ENCODE measurements at places on chromosomes 5 and 9.
A peak's percentile ranks its signal among the peaks of the same experiment; 100 is the strongest.

DNA sequence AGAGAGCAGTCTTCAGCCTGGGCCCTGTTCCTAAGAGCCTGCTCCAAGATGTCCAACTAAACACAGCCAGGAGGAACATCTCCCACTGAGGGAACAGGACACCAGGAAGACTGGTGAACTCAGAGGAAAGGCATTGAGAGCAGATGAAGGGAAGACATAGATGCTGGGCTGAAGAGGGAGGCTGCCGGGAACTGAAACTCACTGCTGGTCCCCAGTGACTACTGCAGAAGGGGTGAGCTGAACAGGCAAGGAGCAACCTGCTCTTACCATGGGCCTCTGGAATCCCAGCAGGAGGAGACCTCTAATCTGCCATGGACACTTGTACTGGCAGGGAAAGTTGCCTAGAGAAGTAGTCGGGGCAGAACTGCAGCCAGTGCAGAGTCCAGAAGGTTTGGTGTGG lies 95.7 kb downstream of the TRPM3 start:
- no peak for DNase-seq

- no peak for DNase-seq
These were observed 50.6 kb downstream of the C5orf15 start for GRCh38 chr5:133917785-133918184.

DNA sequence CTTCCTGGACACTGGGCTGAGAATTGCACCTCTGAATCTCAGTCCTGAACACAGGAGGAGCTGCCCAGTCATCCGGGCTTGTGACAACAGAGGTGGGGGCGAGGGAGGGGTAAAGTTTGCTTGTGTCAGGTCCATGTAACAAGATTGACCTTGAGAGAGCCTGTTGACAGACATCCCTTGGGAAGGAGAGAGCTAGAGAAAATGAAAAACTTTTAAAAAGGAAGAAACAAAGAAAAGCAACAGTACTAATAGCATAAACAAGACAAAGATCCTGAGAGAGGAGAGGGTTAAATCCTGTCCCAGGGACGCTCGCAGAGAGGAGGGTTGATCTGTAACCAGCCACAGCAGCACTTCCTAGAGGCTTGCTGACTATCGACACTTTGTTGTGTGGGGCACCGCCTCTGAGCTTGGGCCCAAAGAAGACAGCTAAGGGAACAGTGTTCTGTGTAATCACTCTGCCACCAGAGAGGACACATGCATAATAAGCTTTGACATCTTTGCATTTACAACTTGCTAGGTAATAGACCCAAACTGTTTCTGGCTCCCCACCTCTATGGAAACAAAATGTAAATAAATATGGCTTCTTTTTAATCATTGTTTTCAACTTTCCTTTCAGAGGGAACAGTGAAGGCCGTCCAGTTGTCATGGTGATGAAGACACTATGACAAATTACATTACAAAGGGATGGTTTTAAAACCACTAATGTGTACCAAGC lies 363.7 kb downstream of the CSNK1G3 start:
- DNase-seq: no peak

- DNase-seq: no peak
These were observed 213.9 kb upstream of the FBXL7 start for GRCh38 chr5:15285901-15286583.

GRCh38 chr5:141714542-141715310 lies 32.7 kb upstream of the ARAP3 start:
- DNase-seq: no peak

GRCh38 chr5:83711982-83712601 lies 8.6 kb downstream of the HAPLN1 start:
- peak; percentile 81 for DNase-seq

GRCh38 chr9:97740848-97741821 lies 44.0 kb upstream of the XPA start:
- DNase-seq: peak; percentile 67

DNA sequence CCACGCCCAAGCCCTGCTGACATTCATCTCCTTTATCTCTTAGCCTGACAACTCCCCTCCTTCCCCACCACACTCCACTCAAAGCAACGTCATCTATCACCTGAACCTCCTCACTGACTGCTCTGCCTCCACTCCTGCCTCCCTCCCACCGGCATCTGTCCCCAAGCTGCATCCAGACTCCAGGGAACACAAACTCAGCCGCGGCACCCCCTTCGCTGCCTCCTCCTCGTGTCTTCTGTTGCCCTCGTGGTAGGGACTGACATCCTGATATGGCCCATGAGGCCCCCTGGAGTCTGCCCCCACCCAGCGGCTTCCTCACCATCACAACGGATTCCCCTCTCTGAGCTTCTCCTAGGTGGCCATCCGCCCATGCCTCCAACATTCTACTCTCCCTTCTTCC lies 101.0 kb upstream of the TAS2R1 start:
- no peak for DNase-seq

DNA sequence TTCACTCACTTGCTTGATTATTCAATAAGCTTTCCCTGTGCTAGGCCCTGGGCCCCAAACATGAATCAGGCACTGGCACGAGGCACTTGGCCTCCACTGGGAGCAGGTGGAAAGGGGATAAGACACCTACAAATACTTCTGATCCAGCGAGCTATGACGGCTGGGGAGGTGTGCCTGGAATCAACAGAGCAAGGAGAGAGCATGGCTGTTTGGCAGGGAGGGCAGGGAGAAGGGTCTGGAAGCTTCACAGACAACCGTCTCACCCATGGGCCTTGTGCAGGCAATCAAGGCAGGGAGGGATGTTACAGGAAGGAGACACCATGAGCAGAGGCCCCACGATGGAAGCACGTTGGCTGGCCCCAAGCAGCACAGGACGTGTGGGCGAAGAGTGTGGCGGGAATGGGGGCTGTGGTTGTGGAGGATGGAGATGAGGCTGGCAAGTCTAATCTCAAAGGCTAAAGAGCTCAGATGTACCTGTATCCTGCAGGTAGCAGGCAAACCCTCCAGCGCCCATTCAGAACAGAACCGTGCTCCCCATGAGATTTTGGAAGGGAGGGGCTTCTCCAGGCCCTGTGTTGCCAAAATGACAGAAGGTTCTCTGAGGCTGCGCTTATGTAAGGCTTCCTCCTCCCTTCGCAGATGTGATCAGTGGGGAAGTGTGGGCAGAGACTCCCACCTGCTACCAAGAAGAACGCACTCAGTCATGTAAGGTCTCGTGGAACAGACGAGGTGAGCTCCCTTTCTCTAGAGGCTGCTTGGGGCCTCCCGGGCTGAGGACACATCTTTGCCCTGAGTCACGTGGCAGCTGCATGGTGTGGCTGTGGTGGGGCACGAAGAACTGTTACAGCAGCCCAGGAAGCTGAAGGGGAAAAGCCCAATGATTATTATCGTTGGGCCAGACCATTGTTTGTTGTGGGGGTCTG lies 189.7 kb downstream of the DAB2IP start:
- no peak for DNase-seq

DNA sequence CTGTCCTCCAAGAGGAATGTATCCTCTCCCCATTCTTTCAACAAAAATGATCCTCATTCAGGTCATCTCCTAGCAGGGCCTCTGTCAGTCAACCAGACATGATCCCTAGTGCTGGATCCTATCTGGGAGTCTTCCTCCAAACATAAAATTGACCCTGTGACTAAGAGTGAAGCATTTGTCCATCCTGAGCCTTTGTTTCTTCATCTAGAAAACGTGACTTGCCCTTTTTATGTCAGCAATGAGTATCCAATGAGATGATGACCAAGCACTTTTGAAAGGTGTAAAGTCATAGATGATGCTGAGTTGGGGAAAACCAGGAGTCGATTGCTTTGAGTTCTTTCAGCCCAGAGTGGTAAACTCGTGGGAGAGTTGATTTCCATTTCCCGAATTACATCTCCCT lies 143.3 kb downstream of the CMYA5 start:
- no peak for DNase-seq

DNA sequence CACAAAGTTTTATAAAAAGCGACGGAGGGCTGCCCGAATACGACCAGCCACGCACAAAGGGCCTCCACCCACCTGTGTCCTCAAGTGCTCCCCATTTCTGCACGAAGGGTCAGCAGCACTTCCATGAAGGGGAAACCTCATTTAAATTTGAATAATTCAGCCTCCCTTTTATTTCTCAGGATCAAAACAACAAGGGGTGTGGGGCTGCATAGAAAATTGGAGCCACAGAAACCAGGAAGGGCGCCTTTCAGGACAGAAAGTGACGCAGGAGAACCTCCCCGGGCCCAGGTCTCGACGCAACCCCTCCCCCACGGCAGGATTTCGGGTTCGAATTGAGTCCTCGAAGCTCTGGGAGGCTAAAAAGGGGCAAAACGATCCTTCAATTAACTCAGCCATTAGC lies 2.1 kb downstream of the NRARP start:
- DNase-seq: no peak

DNA sequence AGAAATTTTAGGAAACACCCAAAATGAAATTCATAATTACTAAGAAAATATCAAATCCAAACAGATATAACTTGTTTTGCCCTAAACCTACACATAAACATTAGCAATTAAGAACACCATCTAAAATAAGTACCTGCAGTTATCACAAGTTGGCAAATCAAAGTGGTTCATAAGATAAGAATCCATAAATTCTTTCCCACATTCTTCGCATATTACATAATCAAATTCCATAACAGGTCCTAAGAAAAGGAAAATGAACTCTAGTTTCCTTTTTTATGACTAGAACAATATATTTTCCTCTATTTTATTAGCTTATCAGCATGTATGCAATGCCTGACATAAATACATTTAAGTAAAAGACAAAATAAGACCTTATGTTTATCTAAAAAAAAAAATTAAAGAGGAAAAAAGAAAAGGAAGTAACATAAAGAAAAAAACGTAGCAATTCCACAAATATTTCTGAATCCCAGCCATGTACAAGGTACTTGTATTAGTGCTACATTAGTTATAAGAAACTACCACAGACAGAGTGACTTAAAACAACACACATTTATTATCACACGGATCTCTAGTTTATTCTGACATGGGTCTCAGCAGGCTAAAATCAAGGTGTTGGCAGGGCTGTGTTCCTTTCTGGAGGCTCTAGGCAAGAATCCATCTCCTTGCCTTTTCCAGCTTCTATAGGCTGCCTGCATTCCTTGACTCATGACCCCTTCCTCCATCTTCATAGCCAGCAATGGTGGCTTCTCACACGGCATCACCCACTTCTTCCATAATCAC lies 7.5 kb downstream of the XPA start:
- no peak for DNase-seq

GRCh38 chr9:7363777-7364477 lies 435.7 kb downstream of the DMAC1 start:
- no peak for DNase-seq

- peak; percentile 75 for DNase-seq
These were observed 124.3 kb upstream of the SLC12A2 start for GRCh38 chr5:127959152-127959764.

DNA sequence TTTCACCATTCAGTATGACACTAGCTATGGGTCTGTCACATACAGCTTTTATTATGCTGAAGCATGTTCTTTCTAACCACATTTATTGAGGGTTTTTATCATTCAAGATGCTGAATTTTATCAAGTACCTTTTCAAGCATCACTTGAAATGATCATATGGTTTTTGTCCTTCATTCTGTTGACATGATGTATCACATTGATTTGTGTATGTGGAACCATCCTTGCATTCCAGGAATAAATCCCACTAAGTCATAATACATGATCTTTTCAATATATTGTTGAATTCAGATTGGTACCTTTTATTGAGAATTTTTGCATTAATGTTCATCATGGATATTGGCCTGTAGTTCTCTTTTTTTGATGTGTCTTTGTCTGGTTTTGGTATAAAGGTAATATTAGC lies 317.4 kb downstream of the NNT start:
- DNase-seq: no peak

- DNase-seq: no peak
These were observed 19.7 kb downstream of the OR2V2 start for GRCh38 chr5:181166812-181167733.

DNA sequence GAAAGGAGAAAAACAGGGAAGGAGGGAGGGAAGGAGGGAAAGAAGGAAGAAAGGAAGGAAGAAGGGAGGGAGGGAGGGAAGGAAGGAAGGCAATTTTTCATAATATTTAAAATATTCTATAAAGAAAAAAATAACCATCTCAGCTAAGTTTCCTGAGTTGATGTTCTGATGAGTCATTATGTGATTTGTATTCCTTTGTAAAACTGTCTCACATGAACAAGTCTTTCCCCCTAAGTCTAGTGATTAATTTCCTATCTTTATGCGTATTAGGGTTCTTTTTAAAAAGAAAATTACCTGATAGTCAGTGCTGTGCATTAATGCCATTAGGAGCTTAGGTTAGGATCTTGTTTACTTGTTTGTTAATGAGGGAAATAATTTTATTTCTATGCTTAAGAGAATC lies 94.1 kb downstream of the RASEF start:
- no peak for DNase-seq

GRCh38 chr5:74578356-74579044 lies 62.0 kb downstream of the ENC1 start:
- no peak for DNase-seq

DNA sequence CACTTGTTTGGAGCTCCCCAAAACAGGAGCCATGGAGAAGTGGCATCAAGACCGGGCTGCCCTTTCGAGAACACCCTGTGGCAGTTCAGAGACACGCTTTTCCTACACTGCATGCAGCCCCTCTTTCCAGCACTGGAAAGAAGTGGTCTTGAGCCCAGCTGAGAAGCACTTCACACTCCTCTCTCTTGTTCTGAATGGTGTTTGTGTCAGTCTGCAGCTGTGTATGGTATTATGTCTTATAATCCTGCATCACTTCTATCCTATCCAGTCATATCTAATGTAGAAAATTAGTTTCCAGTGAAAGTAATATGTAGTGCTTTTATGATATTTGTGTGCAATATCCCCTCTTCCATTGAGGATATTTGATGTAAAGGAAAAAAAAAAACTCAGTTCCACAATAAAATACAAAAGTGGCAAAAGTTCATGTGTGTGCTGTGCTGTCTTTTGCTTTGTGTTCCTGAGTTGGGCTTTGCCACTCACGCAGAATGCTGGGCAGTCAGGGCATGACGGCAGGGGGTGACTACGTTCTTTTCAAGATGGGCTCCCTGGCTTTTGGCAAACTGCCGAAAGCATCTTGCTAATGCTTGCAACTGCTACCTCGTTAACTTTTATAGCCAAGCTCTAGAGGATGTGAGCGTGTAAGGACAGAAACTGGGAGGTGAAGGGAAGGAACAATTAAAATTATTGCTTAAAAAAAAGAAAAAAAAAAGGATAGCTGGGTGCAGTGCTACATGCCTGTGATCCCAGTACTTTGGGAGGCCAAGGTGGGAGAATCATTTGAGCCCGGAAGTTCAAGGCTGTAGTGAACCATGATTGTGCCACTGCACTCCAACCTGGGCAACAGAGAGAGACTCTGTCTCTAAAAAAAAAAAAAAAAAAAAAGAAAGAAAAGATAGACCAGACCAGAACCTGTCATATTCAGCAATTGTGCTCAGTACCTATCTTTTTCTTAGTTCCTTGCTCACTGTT lies 102.2 kb downstream of the MAP1B start:
- no peak for DNase-seq

GRCh38 chr5:143605403-143606005 lies 202.0 kb upstream of the NR3C1 start:
- DNase-seq: no peak

DNA sequence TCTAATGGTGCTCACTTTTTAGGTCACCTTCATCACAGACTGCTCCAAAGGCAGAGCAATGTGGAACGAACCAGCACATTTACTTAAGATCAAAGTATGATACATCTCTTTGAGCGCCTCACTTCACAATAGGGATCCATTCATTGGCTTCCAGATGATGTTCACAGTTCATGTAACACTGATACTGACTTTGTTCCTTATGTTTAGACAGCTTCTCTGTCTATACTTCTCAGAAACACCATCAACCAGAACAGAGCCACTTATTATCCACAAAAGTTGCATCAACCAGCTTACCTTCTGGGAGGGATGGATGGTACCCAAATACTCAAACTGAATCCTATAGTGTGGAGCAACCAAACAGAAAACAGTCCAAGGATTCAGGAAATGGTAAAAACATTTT lies 4.6 kb downstream of the PTAR1 start:
- no peak for DNase-seq

GRCh38 chr5:128774605-128775004 lies 190.7 kb upstream of the SLC27A6 start:
- DNase-seq: no peak

Data from adipocyte (in vitro differentiated cells).